Vagina (tissue), 2 donors: ENCODE measurements at places on chromosomes 4 and X.

DNA sequence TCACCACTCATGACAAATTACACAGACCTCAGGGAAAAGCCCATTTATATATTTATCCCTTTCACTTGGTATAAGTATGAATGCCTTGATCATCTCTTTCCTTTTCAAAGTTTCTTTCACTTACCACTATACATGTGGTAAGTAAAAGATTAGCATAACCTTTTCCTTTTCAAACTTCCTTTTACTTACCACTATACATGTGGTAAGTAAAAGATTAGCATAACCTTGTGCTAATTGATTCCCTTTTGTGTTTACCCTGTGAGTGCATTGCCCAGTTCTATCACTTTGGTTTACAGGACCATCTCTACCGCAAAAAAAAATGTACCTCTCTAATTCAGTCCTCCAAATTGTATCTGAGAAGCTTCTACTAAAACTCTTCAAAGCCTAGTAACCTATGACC is 32.7 kb upstream of the TCEANC start:
- DNase-seq: no peak
- no peaks in the 10 kb centered on the region for H3K27me3 ChIP-seq
- H3K36me3 ChIP-seq: no peaks in the 10 kb centered on the region
- no peak overlapping the region for H3K4me3 ChIP-seq
- H3K4me1 ChIP-seq: no peaks in the 10 kb centered on the region
- H3K27ac ChIP-seq: no peak overlapping the region

DNA sequence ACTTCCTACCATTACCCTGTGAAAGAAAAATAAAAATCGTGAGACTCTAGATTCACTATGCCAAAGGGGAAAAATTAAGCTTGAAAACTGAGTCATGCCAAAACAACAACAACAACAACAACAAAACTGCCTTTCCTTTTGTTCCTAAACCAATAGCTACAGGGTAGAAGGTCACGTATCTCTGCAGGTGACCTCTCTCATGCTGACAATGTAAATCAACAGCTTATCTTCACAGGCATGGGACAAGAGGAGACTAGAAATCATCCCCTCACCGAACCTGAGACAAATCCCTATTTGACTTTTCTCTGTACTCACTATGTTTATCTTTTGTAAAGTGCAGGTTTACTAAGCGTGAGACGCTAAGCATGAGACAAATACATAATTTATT is 20.5 kb upstream of the AADAT start:
- no peak for DNase-seq
- no peaks in the 10 kb centered on the region for H3K4me1 ChIP-seq
- no peaks in the 10 kb centered on the region for H3K27me3 ChIP-seq
- H3K4me3 ChIP-seq: no peak overlapping the region

DNA sequence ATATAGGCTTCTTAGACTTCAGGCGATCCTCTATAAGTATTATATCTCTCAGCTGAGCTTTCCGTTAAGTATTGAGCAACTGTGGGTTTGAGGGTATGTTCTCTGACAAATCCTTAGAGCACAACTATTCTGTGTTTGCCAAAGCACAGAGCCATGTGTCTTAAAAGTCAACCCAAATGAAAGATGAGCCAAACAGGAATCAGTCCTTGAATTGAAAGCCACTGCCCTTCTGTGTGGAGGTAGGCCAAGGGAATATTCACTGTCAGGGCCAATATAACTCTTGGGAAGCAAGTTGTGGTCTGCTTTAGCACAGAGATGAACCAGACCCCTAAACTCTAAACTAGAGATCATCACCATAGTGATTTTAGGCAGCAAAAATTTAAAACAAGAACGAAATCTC is 164.0 kb downstream of the STAG2 start:
- no peak for DNase-seq
- no peaks in the 10 kb centered on the region for H3K36me3 ChIP-seq
- no peaks in the 10 kb centered on the region for H3K27me3 ChIP-seq
- H3K4me1 ChIP-seq: no peaks in the 10 kb centered on the region
- H3K4me3 ChIP-seq: no peak overlapping the region

DNA sequence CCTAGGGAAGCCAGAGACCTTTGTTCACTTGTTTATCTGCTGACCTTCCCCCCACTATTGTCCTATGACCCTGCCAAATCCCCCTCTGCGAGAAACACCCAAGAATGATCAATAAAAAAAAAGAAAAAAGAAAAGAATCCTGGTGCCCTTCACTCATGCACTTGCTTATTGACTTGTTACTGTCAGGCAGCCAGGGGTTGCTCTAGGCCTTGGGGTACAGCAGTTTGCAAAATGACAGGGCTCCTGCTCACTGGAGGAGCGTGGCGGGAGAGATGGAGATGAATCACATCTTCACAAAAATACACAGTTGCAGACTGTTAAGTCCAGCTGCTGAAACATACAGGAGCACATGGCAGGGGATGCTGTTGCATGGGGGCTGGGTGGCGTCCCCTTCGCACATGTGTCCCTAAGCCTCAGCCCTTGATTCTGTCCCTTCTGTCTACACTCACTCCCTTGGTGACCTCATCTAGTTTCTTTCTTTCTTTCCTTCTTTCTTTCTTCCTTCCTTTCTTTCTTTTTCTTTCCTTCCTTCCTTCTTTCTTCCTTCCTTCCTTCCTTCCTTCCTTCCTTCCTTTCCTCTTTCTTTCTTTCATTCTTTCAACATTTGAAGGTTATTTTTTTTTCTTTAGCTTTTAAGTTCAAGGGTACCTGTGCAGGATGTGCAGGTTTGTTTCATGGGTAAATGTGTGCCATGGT is 16.9 kb upstream of the TMEM271 start:
- no peak for DNase-seq
- no peak overlapping the region for H3K27ac ChIP-seq
- H3K36me3 ChIP-seq: no peaks in the 10 kb centered on the region
- no peaks in the 10 kb centered on the region for H3K27me3 ChIP-seq
- no peaks in the 10 kb centered on the region for H3K4me1 ChIP-seq

DNA sequence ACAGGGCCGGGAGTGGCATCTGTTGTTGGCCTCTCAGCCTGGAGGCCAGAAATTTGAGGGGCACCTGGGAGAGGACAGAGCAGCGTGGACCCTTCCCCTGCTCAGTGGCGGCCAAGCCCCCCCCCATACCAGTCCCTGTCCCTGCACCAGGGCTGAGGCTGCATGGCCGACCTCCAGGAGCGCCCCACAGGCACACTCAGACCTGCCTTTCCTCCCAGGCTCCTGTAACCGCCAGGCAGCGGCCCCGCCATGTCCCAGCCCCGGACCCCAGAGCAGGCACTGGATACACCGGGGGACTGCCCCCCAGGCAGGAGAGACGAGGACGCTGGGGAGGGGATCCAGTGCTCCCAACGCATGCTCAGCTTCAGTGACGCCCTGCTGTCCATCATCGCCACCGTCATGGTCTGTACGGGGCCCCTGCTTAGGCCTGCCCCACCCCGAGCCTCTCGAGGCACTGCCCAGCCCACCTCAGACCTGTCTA is 15.3 kb downstream of the TMEM175 start:
- no peaks in the 10 kb centered on the region for H3K4me1 ChIP-seq
- DNase-seq: no peak
- H3K27ac ChIP-seq: no peak overlapping the region

- H3K4me1 ChIP-seq: no peaks in the 10 kb centered on the region
- DNase-seq: no peak
- no peak overlapping the region for H3K4me3 ChIP-seq
- no peak overlapping the region for H3K27ac ChIP-seq
- no peaks in the 10 kb centered on the region for H3K36me3 ChIP-seq
Measured at GRCh38 chr4:111136438-111136837, 513.6 kb upstream of the PITX2 start.
